GM23248 (cell line): ENCODE measurements at places on chromosomes 6 and 20. TPM values are rescaled to one million over a fixed set of nuclear protein-coding genes. Genes with fewer than 3 reads are reported as not detected.

Gene KCNQ2
- 0.38 TPM in 1 of 2 replicates, not detected in the other for polyA plus RNA-seq

Gene NSFL1C
- polyA plus RNA-seq, result 84.2 and 88.7 TPM in 2 replicates

Gene KHDC1
- polyA plus RNA-seq, result 2.9 and 3.8 TPM in 2 replicates

Gene NEDD9
- 2.9 and 3.0 TPM in 2 replicates for polyA plus RNA-seq

DNA sequence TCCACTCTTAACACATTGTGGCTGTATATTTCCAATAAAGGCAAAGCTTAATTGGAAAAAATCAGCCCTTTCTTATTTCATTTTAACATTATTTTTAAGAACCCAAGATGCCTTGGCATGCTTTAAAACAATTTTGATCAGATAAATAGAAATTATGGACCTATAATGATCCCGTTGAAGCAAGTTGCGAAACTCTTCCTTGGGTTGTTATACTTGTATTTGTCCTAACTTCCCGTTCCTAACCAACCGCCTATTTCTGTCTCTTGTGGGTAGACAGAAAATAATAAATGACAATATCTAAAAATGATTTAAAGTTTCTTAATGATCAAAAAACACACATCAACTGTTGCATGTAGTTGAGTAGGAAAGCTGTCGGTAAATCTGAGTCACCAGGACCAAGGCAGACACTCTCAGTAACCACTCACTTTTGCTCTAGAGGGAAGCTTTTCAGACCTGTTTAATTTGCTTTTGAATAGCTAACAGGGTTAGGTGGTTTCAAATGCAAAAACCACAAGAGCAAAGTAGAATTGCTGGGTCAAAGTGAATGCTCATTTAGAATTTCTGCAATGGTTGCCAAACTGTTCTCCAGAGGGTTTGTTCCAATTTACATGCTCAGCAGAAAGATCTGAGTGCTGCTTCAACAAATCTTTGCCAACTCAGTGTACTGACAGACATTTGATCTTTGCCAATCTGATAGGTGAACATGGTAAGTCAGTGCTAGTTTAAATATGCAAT lies 34.2 kb upstream of the KCNK5 start:
- no peak for DNase-seq

GRCh38 chr6:145489583-145489982 lies 245.7 kb downstream of the EPM2A start:
- DNase-seq, result no peak

GRCh38 chr6:38725414-38726183 lies 10.5 kb downstream of the DNAH8 start:
- no peak for DNase-seq

- no peak for DNase-seq
These were observed 38.2 kb downstream of the MBOAT1 start for GRCh38 chr6:20173833-20174792.
